Astrocyte of the cerebellum (primary cell): ENCODE measurements at places on chromosomes 1 and 21.

GRCh38 chr1:19110257-19110927 lies 99.7 kb downstream of the UBR4 start:
- no peak for DNase-seq

DNA sequence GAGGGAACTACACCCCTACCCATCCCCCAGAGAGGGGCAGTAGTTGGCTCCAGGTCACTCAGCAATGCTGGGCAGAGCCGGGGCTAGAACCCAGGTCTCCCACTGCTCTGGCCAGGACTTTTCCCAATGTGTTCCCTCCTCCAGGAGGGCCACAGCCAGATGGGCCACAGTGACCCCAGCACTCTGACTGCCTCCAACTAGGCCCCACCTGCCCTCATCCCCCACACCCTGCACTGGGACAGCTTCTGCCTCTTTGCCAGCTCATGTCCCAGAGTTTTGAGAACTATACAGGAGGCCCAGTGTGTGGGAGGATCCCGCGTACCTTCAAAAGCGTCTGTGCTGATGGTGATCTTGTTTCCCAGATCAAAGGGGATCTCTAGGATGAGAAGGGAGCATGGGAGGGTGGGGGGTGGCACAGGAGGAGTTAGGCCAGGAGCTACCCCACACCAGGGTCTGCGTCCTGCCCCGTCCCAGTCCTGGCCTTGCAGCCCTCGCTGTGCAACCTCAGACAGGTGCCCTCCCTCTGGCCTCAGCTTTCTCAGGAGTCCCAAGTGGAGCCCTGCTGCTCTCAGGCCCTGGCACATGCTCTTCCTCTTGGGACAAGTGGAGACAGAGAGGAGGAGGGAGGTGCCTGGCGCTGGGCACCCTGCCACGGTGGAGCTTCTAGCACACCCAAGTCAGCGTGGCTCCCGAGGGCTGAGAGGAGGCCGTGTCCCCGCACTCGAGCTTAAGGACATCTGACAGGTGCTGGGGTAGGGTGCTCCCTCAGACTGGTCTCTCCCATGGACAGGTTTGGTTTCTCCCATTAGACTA lies 22.0 kb downstream of the MYOM3 start:
- DNase-seq = no peak

DNA sequence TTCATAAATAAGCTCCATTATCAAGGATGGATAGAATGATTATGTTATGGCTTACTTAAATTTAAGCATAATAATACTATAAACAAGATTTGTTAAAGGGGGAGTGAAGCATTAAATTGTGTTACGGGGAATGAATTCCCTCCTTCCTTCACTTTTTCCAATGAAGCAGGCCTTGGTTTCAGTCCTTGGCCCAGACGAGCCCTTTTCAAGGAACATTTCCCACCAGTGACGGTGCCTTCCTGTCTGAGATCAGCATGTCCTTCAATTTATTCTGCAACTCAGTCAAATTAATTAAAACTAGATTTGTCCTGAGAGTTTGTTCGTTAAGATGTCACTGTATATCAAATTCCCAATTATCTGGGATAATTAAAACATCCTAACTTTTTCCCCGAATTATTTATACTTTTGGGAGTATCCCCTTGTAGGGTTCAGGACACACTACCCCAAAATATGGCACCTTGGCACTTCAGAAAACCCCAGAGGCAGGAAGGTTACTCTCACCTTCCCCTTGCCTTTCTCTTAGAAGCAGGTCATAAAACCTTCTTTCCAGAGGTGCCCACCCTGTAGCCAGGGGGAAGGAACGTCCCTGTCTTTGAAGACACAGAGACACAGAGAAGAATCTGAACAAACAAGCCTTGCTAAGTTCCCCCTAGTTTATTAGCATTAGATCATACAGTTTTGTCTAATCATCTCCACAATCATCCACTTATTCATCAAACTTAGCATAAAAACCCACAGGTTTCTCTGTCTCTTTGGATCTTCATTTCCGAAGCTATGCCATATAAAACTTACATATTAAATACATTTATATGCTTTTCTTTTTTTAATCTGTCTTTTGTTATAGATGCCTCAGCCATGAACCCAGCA lies 86.2 kb upstream of the ARHGAP29 start:
- DNase-seq = no peak

GRCh38 chr1:110298991-110299390 lies 40.2 kb upstream of the RBM15 start:
- no peak for DNase-seq

GRCh38 chr21:28714777-28715464 lies 277.8 kb downstream of the LTN1 start:
- peak; percentile 29 for DNase-seq

GRCh38 chr1:19771350-19771749 lies 28.4 kb downstream of the TMCO4 start:
- DNase-seq = no peak

GRCh38 chr1:166083887-166084286 lies 82.9 kb downstream of the FAM78B start:
- DNase-seq = no peak

GRCh38 chr1:25936947-25937346 lies 30.7 kb upstream of the STMN1 start:
- DNase-seq = peak; percentile 20

- DNase-seq = no peak
These were observed 7.7 kb upstream of the CLCA1 start for GRCh38 chr1:86460998-86461397.

DNA sequence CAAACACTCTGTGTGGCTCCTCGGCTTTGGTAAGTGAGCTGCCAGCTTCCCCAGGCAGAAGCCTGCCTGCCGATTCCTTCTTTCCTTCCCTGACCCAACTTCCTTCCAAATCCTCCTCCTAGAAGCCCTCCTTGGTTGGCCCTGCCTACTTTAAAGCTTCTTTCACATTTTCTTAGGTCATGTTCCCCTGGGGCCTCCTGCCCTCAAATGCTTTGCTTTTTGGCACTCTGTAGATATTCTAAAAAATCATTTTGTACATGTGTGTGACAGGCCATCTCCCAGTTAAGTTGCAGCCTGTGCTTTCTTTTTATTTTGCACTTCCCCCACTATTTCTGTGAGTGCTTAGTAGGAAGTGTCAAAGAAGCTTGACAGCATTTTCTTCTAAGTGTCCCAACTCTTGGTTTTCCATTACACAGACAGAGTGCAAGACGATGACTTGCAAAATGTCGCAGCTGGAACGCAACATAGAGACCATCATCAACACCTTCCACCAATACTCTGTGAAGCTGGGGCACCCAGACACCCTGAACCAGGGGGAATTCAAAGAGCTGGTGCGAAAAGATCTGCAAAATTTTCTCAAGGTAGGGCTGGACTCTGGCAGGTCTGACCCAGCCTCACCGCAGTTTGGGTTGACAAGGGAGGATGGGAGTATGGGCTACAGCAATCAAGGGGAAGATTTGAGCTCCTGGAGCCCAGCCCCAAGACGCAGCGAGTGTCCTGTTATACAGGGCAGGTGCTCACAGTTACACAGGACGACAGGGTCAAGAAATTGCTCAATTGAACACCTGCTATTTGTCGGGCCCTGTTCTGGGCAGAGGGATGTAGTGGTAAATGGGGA lies at the start of gene S100A9:
Gene S100A9, plus strand, starts transcription at position 2 of the 838 bp plus-strand sequence. Its CDS starts 430 bp downstream, at position 432.
- no peak for DNase-seq

- DNase-seq = no peak
These were observed 267.4 kb downstream of the KCNH1 start for GRCh38 chr1:210866532-210866931.
